ENCODE measurements at places on chromosomes 1 and 21.

- DNase-seq = no peak
These were observed 12.3 kb downstream of the NCF2 start for GRCh38 chr1:183577897-183578465.

DNA sequence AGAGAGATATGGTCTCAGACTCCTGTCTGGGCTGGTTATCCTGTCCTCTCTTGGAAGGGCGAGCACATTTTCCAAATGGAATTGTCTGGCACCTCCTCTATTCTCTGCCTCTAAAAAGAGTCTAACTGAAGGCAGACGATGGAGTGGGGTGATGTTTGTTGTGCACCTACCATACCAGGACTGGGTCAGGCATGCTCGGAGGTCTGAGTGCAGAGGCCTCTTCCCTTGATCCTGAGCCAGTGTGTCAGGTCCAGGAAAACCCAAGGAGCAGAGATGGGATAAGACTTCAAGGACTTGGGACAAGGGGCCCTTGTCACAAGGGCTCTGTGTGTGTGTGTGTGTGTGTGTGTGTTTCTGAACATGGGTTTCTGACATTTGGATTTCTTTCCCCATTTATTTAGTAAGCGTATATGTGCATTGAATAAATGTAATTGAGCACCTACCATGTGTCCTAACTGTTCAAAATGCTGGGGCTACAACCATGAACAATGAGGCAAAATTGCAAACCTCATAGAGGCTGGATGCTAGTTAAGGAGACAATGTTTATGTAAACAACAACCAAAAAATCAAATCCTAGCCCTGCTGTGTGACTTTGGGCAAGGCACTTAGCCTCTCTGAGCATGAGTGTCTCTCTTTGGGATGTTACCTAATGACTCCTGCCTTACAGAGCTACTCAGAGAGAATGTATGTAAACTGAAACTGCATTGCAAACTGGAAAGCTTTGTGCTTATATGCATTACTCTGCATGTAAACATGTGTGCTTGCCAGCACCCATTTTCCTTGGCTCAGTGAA is 276.3 kb downstream of the FOXD2 start:
- DNase-seq = no peak

DNA sequence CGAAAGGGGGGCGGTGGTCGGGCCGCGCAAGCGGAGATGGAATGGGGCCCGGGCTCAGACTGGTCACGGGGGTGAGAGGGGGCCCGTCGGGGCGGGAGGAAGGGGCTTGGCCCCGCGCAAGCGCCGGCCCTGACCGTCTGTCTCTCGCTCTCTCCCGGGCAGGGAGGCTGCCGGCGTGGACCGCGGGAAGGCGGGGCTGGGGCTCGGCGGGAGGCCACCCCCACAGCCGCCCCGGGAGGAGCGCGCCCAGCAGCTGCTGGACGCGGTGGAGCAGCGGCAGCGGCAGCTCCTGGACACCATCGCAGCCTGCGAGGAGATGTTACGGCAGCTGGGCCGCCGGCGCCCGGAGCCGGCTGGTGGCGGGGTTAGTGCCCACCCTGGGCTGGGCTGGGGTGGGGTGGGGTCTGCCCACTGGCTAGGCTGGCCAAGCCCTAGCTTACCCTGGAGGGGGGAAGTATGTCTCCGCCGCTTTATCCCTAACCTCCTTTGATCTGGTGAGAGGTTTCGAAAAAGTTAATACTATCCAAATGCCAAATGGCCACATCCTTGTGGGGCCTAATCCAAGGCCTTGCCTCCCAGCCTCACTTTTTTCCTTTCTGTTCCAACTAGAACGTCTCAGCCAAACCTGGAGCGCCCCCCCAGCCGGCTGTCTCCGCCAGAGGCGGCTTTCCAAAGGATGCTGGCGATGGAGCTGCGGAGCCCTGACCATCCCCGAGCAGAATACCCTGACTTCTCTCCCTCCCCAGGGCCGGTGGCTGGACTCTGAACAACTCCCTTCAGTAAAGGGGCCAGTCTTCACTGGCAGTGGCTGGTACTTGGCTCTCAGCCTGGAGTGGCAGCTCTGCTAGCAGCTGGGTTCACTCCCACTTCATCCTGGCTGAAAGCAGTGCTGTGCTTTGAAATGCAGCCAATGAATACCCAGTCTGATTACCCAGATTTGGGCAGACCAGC is 636 bp upstream of the YRDC start:
- peak; percentile 62 for DNase-seq

DNA sequence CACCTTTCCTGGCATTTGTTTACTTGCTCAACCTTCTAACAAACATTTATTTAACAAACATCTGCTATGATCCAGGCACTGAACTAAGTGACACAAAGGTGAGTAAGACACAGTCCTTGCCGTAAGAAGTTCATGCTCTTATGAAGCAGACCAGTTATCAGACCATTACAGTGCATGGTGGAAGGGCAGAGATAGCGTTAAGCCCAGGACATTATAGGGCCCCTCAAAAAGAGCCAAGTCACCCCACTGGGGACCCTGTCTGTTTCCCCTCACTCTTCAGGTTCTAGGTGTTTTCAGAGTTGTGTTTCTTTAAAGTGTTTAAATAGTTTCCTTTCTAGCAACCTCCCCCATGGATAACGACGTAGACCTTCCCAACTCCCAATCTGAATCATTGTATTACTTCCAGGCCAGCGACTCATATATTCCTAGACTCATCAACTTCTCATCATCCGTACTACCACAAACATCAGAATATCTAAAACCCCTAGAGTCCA is 39.3 kb downstream of the TCP10L start:
- no peak for DNase-seq

GRCh38 chr1:63475761-63476160 is 47.3 kb downstream of the ITGB3BP start:
- DNase-seq = no peak

- peak; percentile 45 for DNase-seq
These were observed 694 bp downstream of the MEAF6 start for GRCh38 chr1:37513795-37514349.

GRCh38 chr1:184881941-184882913 is 92.1 kb downstream of the NIBAN1 start:
- DNase-seq = no peak

- no peak for DNase-seq
These were observed 134.5 kb downstream of the SNX7 start for GRCh38 chr1:98796049-98796448.

- no peak for DNase-seq
These were observed 125.1 kb downstream of the MRPS6 start for GRCh38 chr21:34198231-34199120.

- DNase-seq = no peak
These were observed 25.3 kb downstream of the F13B start for GRCh38 chr1:197041486-197042353.

All from ovary (tissue), 10 donors.